ENCODE measurements at places on chromosomes 5 and 9.

- no peak for DNase-seq
Observed at GRCh38 chr5:76363352-76364225, 39.5 kb upstream of the IQGAP2 start.

DNA sequence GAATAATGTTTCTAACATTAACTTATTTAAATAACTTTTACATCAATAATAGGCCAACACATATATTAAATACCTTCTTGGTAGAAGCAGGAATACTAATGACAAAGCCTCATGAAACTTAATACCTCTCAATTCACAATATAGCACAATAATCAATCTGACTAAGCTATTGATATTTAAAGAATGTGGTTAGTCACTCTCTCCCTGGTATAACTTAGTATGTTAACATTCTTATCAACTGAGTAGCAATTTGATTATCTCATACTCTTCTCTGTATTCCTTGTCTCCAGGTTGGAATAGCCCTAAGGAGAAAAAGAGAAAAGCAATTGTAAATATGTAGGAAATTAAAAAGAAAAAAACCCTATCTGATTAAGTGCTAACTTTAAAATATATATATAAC, 4.9 kb upstream of the PGGT1B start:
- no peak for DNase-seq

GRCh38 chr9:75071530-75072122, 16.3 kb downstream of the NMRK1 start:
- no peak for DNase-seq

DNA sequence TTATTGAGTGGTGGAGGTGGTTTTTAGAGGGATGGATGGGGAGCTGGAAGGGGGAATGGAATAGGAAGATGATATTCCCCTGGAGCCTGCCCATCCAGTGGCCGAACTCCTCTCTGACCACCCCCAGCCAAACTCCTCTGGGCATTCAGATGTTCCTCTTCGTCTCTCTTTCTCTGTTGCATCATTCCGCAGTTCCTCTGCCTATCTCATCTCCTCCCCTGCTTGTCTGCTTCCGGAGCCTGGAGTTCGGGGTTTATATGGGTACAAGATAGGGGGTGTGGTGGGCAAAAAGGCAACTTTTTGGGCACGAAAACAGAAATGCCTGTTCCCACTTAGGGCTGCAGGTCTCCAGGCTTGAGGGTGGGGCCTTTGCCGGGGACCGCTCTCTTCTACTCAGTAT, 12.2 kb upstream of the CDK5RAP2 start:
- DNase-seq = no peak

DNA sequence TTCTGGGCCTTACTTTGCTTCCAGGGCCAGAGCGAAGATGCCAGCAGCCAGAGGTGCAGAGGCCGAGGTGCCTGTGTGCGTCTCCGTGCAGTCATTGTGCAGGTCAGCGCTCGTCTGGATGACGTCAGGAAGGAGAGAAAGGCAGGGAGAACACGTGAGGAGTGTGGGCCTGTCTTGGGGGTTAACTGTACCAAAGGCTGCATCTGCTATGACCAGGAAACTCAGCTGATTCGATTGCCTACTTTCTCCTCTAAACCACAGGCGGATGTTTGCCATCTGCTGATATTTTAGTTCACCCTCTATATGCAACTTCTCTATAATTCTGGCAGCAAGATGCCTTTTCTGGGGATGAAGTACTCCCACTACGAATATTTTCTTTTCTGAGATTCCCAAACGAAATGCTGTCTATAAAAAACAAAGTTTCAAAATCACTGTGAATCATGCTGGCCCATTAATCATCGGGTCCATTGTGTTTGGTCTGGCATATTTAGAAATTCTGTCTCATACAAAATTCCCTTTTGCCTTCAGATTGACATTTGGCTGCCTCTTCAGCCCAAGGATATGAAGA, 24.8 kb downstream of the PCSK1 start:
- no peak for DNase-seq

- DNase-seq = no peak
Observed at GRCh38 chr5:37582202-37582601, 203.1 kb downstream of the WDR70 start.

GRCh38 chr9:81669866-81670265, 19.5 kb downstream of the TLE1 start:
- no peak for DNase-seq

- no peak for DNase-seq
Observed at GRCh38 chr9:73719660-73720059, 568.0 kb downstream of the ANXA1 start.

GRCh38 chr9:81693671-81694378, 4.5 kb upstream of the TLE1 start:
- no peak for DNase-seq

DNA sequence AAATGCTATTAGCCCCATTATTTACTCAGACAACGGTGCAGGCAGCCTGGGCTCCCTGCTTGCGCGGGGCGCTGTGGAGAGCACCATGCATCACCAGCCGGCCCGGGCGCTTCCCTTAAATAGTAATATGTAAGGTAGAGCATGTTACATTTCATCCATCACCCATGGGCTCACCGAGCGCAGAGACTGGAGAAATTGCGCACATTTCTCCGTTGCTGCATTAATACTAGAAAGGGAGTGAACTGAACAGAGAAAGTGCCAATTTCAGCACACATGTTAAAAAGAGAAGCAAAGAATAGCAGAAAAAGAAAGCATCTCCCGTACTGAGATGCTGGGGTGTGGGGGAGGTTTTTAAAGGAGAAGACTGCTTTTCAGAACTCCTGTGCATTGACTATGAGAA, 400.3 kb downstream of the ZSWIM6 start:
- no peak for DNase-seq

GRCh38 chr9:103104101-103104500, 109.0 kb downstream of the CYLC2 start:
- DNase-seq = no peak

- no peak for DNase-seq
Observed at GRCh38 chr5:151600069-151600665, 9.0 kb upstream of the FAT2 start.

- no peak for DNase-seq
Observed at GRCh38 chr5:26329562-26330189, 708.7 kb downstream of the CDH9 start.

- peak; percentile 43 for DNase-seq
Observed at GRCh38 chr9:88313364-88314220, 74.7 kb upstream of the SPIN1 start.

DNA sequence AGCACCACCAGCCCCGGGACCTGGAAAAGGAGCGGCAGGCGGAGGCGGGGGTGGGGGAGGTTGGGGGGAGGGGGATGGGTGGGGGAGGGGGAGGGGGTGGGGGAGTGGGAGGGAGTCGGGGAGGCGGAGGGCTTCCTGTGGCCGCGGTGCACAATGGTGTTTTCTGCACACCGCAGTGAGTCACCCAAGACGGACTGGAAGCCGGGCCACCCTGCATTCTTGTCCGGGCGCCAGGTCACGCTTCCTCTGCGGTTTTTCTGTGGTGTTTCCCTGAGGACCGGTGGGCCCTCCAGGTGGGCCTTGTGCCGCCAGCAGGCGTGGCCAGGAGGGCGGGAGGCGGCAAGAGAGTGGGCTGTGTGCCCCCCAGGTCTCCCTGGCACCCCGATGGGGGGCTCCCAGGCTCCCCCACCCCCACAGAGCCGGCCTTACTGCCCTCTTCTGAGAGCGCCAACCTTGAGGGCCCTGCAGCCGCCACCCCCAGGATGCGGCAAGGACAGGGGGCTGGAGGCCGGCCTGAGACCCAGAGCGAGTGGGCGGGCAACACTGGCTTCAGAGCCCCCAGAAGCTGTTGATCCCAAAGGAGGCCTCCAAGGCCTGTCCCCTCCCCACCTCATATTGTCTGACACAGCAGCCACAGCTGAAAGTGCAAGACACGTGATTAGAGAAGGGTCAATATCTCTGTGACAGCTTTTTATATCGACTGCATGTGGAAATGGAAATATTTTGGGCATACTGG, 11.1 kb downstream of the EXD3 start:
- no peak for DNase-seq

DNA sequence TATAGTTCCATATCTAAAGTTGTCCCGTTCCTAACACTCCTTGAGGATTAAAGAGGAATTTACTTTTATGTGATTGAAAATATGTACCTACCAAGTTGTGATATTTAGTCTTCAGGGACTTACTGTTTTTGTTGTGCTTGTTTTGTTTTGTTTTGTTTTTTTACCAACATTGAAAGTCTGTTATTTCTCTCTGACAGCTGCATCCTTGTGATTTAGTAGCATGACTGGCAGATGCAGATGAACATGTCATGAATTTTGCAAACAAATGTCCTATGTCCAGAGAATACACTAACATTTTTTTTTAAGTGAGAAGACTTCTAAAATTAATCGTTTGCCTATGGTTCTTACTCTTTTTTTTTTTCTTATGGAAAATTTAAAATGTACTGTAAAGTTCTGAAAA, 85.4 kb downstream of the MAN2A1 start:
- no peak for DNase-seq

- DNase-seq = no peak
Observed at GRCh38 chr5:42059291-42059690, 134.2 kb downstream of the FBXO4 start.

GRCh38 chr9:94150279-94150828, 66.1 kb downstream of the PTPDC1 start:
- DNase-seq = no peak

DNA sequence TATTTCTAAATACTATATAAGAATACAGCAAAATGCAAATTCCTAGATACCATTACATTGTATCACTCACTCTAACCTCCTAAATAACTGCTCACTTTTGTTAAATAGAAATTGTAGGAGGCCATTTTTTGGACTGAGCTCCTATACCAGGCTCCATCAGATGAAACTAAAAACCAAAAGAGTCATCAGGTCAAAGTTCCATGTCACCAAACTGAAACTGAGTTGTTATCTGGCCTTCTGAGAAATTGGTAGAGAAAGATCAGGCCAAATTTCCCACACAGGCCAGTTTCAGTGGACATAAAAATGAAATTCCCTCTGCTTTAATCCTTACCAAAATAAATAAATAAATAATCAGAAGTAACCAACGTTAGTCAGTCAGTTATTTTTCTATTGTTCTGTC, 13.8 kb upstream of the SNX2 start:
- no peak for DNase-seq

DNA sequence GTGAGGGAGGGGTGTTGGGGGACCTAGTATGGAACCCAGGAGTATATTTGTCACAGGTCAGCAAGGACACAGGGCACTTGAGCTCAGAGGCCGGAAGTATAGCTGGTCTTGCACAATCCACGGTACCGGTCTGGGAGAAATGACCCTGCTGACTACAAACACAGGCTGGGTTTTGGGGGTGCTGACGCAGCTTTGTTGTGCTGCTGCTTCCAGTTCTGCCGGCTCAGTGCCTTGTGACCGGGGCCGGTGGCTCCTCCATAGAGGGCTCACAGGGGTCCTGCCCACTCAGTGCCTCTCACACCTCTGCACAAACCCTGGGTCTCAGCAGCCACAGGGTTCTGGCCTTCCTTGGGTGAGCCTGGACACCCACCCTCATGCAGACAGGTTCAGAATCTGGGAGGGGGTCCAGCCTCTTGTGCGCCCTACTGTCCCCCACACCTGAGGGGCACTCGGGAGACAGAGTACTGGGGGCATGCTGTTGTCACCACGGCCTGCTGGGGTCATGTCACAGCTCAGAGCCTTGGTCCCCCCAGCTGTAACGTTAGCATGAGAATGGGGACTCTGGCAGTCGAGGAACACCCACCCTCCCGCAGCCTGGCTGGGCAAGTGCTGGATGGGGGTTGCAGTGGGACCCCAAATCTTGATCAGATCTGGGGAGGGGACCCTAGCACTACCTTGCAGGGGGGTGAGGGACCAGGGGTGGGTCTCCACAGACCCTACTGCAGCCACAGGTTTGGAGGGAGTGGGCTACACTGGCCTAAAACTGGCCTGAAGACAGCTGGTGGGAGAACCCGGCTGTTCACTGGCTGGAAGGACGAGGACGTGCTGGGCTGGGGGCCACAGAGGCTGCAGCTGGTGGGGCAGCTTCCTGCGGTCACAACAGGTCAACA, 17.7 kb downstream of the NINJ1 start:
- DNase-seq = no peak

All from activated CD4-positive, alpha-beta T cell treated with anti-CD3 and anti-CD28 coated beads for 24 hours (primary cell).